ENCODE measurements at places on chromosomes 12 and 14.

- DNase-seq = no peak
Observed at GRCh38 chr12:66497008-66497897, 181.6 kb downstream of the GRIP1 start.

DNA sequence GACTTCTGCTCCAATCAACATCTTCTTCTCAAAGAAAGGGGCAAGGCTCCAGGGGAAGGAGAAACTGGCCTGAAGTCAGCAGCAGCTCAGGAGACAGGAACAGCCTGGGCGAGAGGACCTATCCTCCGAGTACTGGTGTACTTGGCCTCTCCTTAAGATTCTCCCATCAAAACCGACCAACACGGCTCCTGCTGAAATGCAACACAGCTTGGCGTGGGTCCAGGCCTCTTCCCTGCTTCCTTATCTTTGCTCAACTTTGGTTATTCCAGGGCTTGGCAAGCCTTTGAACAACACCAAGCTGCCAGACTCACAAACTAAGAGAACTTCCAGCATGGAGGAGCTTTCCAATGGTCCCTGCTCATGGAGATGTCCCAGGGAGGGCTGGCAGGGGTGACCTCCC lies 377.4 kb downstream of the BCL11B start:
- no peak for DNase-seq

DNA sequence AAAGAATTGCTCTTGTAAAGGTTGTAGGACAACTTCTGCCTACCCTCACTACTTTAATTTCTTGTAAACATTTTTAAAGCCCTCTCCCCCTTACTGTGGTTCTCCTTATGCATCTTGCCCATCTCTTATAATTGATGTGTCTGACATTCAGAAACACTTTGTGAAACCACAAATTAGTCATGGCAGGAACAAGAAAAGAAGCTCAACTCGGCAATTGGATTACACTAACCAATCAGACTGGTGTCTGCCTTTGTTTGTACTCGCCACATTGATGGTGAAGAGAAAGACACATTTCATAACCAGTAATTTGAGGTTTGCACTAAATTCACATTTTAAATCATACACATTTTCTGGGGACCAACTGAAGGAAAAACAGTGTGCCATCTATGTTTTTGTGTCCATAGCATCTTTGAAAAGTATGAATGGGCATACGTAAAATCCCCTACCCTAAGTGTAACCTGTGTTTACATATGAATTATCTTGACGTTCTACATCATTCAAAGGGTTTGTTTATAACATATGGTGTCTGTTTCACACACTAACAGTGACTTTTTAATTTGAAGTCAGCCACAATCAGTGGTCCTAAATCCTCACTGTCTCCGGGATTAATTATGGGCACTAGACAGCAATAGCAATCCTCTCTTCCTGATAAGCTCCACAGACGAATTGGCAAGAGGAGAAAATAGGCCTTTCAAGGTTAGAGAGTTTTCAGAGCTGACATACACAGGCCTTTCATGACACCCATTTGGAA lies 49.9 kb downstream of the OTX2 start:
- no peak for DNase-seq

DNA sequence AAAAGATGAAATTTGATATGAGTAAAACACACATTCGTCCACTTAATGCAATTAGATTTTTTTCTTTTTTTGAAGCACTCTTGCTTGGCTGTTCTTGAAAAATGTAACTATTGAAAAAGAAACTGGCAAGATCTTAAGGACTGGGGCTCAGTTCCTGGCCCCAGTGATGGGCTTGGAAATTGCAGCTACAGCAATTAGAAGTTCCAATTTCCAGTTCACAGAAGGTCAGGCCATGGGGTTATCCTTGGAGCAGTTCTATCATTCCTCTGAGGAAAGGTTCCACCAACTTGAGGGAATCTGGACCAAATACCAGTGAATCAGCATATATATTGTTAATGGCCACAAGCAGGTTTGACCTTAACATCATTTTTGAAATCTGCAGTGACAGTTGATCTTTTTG lies 18.9 kb downstream of the IGF1 start:
- no peak for DNase-seq

DNA sequence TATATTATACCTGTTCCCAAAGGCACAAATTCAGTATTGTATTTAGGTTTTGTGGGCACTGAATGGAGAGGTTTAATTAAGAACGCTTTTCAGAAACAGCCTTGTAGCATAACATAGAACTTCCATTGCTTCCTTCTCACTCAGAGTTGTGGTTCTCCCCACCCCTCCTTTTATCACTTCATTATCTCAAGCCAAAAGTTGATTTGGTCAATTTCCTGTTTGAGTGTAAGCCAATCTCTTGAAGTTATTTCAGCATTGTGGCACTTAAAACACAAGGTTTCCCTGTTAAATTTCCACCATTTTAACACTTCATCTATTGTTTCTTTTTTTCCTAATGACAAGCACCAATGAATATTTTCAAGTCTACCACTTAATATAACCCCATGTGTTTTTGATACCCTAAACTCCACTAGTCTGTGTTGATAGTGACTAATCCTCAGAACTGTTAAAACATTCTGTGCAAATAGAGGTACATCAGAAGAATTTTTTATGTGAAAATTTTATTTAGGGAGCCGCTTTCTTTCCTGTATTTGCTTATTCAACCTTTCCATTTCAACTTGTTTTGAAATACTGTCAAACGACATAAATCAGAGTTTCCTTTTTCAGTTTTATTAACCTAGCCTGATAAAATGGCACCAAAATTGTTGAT lies 340.1 kb downstream of the BCAT1 start:
- DNase-seq = no peak

GRCh38 chr14:64762044-64763034 lies 58.1 kb downstream of the PLEKHG3 start:
- DNase-seq = peak; percentile 43

- no peak for DNase-seq
Observed at GRCh38 chr14:77065851-77066577, 32.0 kb upstream of the CIPC start.

- DNase-seq = no peak
Observed at GRCh38 chr14:88225721-88226120, 97.3 kb downstream of the KCNK10 start.

DNA sequence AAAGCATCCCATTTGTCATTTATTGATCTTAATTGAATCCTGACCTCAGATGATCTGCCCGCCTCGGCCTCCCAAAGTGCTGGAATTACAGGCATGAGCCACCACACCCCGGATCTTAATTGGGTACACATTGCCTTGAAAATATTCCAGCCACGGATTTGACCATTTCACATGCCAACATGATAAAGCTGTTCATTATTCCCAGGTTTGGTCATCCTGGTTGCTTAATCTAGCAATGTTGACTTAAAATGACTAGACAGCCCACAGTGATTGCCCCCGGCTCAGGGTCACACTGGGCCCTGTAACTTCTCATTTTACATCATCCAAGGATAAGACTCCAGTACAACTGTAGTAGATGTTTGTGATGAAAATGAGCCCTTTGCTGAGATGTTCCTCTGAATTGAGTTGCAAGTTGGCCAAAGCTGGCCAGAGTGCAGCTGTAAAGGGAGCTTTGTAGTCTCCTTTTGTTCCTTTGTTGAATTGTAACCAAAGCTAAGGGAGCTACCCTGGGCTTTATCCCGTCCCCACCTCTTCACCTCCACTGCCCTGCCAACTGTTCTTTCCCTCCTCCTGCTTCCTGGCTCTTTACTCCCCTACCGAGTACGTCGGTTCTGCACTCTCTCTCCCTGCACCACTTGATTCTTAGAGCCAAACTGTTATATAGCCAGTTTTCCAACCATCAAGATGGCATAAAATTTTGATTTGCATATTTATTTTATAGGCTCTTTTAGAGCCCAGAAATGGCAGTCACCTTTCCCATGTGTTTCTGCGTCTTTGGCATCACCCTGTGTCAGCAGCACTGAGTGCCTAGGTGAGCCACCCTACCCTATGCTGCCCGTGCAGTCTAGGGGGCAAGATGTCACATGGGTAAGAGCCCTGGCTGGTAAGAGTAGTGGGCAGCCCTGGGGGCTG lies 141.3 kb upstream of the HIF1A start:
- DNase-seq = no peak

DNA sequence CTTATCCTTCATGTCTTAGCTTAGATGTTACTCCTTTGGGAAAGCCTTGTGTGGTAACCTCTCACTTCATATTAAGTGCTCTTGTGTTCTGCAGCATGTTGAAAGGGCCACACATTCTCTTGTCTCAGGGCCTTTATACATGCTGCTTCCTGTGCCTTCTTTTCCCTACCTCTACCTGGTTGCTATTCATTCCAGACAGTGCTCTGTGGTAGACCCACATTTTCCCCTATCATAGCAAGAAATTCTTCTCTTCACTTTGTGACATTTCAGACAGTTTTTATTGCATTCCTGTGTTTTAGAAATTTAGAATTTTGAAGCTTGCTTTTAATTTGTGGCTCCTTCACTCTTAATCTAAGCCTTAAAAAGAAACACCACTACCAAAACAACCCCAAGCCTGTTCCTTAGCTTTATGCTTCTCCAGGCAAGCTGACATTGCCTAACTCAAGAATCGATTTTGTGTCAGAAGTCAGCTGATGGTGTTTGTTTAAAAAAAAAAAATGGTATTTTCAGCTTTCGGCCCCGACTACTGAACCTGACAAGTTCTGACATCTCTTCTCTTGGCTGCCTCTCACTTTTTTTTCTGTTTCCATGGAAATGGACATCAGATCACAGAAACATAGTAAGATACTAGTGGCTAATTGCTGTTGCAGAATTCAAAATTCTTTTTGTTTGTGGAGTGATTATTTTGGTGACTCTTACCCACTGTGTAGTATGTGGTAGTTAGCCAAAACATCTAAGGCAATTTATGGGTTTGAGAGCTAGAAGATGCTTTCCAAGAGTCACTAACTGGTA lies 156.3 kb downstream of the NUBPL start:
- no peak for DNase-seq

DNA sequence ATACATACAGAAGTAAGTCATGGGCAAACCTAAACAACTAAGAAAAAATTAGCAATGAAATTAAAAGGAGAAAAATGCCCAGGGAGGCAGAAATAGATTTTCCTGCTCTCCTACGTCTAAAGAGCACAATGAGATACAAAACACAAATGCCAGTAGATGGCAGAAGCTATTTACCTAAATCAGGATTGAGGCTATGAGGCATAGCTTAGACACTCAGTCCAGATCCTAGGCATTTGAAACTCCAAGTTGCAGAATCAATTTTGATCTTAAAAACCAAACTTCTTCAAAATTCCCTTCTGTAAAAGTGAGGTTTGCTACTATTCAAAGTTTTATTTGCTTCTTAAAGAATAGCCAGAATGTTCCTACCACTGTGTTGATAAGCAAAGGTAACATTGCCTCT lies 368.6 kb downstream of the DAD1 start:
- DNase-seq = no peak

- DNase-seq = peak; percentile 83
Observed at GRCh38 chr14:94132285-94132887, 3.0 kb upstream of the IFI27L2 start.

DNA sequence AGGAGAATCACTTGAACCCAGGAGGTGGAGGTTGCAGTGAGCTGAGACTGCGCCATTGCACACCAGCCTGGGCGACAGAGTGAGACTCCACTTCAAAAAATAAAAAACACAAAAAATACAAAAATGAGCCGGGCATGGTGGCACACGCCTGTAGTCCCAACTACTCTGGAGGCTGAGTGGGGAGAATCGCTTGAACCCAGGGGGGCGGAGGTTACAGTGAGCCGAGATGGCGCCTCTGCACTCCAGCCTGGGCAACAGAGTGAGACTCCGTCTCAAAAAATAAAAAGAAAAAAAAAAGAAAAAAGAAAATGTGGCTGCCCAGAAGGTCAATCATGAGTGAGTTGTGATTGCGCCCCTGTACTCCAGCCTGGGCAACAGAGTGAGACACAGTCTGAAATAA lies 9.2 kb downstream of the DNAJC22 start:
- no peak for DNase-seq

- peak; percentile 41 for DNase-seq
Observed at GRCh38 chr12:10715491-10715890, 7.6 kb downstream of the YBX3 start.

DNA sequence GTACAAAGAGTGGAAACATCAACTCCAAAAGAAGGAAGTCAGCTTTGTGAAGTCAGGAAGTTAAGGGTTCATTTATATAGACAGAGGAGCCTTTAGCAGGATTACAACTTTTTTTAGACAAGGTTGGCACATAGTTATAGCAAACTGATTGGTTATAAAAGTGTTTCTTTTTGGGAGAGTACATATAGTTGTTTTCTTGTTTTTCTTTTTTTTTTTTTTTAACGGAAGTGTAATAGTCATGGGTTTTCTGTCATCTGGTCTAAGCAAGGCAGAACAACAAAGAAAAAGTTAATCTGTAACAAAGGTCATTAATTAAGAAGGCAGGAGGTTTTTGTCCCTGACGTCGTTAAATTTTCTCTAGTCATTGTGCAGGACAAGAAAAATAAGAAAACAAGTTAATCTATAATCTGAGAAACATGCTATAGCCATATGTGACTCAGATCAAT lies 13.0 kb upstream of the MFAP5 start:
- no peak for DNase-seq

GRCh38 chr14:69291891-69292561 lies 32.1 kb downstream of the GALNT16 start:
- DNase-seq = no peak

- DNase-seq = no peak
Observed at GRCh38 chr14:62626416-62626815, 418.8 kb downstream of the KCNH5 start.

GRCh38 chr12:77924703-77925102 lies 94.0 kb downstream of the NAV3 start:
- no peak for DNase-seq

DNA sequence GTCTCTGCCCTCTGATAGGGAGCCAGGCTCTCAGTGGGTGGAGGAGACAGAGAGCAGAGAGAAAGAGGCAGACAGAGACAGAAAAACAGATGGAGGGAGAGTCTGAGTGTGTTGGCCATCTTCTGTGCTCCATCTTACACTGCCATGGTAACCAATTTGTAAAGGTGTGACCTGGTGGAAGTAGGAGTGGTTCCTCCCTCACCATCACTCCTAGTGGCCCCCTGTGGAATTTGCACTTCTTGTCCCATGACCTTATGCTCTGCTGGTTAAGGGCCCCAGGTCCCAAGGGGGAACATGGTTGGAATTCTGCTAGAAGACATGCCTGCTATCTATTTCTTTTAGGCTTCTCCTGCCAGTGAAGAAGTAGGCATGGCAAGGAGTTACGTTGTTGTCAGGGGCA lies 376.7 kb upstream of the CCDC196 start:
- DNase-seq = no peak

DNA sequence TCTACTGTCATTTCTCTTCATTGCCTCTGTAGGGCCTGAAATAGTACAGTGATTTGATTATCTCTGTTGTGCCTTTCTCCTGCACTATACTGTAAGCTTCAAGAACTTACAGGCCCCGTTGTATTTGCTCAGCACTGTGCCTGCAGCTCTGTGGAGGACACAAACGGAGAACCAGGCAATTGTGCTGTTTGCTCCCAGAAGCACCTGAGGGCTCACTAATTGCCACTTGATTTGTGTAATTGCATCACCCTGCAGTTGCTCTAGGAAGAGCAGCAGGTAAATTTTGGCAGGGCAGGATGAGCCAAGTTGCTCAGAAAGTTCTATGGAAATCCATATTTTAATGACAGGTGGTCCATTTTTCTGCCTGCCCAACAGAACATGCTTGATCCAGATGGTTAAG lies 11.6 kb upstream of the KRT82 start:
- DNase-seq = no peak
